ENCODE measurements at places on chromosomes 7 and 10.

DNA sequence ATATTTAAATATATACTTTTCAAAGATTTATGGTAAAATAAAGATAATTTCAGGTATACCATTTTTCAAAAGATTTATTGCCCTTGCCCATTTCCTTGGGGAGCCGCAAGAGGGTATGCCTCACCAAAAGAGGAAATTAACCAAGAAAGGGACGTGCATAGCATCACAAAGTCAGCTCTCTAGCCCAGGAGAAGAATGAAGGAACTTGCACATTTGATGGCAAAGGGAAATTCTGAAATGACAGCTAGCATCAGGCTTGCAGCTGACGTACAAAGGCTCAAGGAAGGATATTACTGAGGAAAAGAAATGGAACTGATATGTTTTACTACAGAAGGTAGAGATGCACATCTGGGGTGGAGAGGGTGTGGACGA, 93.6 kb upstream of the RSU1 start:
- DNase-seq, result no peak

- no peak for DNase-seq
Observed at GRCh38 chr7:103292122-103292521, 5.1 kb upstream of the PMPCB start.

DNA sequence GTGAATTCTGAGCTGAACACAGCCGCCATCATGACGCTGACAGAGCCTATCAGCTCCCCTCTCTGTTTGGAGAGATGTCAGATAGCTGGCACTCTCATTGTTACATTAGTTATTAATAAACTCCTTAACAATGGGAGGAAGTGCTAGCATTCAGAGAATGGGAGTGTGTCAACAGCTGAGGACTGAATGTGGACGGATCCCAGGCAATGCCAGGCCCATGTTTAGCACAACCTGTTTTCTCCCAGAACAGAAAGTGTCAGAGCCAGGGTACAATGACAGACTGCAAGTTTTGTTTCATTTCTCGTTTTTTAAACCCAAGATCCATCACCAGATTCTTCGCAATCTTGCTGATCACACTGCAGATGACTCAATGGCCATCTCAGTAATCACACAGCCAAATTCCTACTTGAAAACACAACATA, 99.6 kb downstream of the PRPF18 start:
- DNase-seq, result no peak

DNA sequence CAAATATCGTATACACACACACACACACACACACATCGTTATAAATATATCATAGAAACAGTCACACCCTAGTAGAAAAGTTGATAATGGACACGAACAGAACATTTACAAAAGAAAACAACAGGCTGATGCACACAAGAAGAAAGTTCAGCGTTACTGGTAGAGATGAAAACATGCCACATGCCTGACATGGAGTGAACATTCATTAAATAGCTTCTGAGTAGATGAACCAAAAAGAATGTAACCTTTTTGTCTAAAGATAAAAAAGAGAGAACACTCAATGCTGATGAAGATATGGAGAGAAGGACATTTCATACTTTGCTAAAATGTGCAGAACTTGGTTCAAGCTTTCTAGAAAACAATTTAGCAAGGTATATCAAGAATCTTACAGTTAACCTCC, 173.4 kb upstream of the KLF14 start:
- no peak for DNase-seq

DNA sequence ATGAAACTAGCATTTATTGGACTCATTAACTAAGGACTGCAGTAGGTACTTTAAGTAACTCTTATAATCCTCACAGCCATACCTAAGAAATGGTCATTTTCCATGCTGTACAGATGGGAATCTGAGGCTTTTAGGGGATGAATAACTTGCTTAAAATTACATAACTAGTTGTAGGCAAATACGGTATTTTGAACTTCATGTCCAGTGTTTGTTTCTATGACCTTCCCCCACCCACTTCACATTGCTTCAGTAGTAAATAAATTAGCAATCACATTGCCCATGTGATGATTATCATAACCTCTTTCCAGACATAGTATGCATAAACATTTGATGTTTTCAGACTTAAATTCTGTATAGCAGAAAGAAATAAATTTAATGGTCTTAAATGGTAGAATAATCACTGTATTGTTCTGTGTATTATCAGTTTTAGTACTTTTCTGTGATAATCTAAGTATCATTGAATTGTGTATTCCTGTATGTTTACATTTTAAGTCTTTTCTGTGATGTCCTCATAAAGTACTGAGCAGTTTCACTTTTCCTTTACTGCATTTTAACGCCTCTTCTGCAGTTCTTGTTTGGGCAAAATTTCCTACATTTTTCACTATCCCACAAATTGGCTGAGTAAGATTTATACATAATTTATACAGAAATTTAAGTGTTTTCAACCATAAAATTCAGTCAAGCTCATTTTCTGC, 48.3 kb downstream of the ANKIB1 start:
- DNase-seq, result no peak

DNA sequence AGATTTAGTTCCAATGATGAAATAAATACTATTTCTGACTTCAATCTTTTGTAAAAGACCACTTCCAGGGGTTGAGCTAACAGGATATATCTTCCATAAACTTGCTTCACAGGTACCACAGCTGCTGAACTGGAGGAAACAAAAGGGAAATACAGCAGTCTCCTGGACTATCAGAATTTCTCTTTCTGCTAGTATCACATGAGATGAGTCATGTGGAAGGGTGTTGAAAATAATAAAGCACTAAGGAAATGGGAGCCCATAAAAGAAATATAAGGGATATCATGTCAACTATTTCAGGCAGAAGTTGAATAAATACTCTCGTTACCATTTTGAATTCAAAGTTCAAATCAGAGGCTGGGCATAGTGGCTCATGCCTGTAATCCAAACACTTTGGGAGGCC, 250.3 kb upstream of the NFE2L3 start:
- DNase-seq, result no peak

DNA sequence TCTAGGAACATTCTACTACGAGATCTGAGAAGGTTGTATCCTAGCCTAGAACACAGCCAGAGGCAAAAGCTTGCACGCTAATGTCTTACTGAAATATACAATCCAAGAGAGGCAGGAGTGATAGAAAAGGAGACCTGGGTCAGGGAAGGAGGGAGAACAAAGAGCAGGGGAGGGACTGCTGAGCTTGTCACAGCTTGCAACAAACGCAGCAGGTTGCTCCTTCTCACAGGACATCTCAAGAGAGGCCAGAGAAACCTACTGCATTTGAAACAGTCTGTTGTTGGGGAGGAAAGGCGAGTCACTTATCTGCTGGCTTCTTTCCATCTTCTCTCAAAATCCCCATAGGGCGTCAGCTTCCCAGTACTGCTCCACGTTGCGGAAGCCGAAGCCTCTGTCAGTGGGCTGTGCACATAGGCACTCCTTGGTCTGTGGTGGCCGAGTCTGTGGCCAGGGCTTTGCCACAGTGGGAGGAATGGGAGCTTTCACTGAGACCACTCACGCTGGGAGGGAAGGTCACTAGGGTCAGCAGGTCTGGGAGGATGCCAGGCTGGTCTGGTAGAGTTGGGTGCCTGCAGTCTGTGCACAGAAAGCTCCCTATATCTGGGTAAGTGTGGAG, 25.8 kb upstream of the GPNMB start:
- no peak for DNase-seq

DNA sequence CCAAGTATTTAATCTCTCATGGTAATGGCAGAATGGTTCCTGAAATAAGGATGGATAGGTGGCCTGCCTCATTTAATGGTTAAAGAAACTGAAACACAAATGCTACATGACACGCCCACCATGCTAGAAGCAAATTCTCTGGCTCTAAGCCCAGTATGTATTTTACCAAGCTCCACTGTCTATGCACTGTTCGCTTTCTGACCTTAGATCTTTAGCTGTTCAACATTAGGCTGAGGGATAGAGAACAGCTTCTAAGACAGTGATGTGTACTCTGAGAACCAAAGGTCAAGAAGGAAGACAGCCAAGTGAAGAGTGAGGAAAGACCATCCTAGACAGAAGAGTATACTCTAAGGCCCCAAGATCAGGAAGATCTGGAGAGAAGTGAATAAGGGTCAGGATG, 26.6 kb downstream of the FAM3C start:
- DNase-seq, result no peak

- DNase-seq, result no peak
Observed at GRCh38 chr7:132343199-132343598, 233.1 kb downstream of the PLXNA4 start.

- no peak for DNase-seq
Observed at GRCh38 chr10:75660823-75661222, 229.4 kb downstream of the LRMDA start.

DNA sequence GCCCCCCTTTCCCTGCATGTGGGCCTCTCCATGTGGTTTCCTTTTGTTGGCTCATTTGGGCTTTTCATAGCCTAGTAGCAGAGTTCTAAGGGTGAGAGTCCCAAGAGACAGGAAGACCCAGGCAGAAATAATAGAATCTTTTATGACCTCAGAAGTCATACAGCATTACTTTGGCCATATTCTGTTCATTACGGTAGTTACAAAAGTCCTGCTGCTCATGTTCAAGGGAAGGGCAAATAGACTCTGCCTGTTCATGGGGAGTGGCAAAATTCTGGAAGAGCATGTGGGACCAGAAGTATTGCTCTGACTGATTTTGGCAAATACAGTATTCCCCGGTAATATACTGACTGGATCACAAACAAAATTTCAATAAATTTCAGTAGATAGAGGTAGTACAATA, 910.3 kb downstream of the LRMDA start:
- DNase-seq, result no peak

DNA sequence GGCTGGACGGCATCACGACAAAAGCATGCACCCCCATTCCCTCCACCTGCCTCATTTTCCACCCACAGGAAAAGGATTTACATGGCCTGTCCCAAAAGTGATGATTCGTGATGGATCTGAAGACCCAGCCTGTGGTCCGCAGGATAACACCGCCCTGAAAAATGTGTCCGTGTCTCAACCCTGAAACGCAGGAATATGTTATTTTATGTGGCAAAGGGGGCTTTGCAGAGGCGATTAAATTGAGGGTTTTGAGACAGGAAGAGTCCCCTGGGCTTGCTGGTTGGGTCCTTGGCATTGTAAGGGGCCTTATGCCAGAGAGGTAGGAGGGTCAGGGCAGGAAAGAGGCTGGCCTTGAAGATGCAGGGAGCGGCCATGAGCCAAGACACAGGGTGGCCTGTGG, 80.2 kb upstream of the PPP2R2D start:
- no peak for DNase-seq

- no peak for DNase-seq
Observed at GRCh38 chr7:106814887-106815286, 50.2 kb upstream of the PIK3CG start.

DNA sequence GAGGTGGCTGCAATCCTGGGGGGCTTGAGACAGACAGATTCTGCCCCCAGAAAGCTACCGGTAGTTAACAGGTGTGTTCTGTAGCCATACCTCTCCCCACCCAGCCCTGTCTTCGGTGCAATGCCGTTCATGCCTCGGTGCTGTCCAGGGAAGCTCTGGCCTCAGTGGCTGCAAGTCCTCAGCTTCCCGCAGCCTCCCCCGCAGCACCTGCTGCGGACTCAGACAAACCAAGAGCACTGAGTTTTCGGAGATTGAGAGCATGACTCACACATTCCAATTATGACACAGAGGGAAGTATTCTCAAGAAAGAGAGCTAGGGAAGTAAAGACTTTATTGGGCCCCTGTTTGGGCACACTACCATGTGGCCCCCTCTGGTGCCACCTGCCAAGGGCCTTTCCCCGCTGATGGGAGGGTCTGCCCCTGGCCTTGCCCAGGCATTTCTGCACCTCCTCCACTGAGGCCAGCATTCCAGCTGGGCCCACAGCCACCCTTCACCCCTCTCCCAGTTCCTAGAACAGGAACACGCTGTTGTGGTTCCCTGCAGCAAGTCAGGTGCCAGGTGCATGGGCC, 30.2 kb upstream of the EZH2 start:
- no peak for DNase-seq

DNA sequence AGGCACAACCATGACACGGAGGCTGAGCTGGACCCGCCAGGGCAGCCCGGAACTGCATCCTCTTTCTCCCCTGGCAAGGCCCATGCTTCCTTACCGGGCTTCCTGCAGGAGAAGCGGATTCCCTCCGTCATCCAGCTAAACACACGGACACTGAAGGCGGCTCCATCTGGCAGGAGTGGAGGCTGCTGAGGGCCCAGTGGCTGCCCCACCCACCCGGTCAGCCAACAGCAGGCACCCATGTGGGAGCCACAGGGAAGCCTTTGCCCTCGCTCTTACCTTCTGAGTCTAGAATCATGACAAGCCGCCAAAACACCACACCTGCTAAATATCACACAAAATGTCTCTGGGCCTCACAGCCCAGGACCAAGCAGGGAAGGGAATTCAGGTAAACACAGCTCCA, 321.6 kb upstream of the RNF32 start:
- DNase-seq, result no peak

GRCh38 chr10:82497439-82497838, 622.4 kb downstream of the NRG3 start:
- DNase-seq, result no peak

- DNase-seq, result peak; percentile 47
Observed at GRCh38 chr10:84665883-84666463, 337.6 kb downstream of the CCSER2 start.

GRCh38 chr7:132771301-132771730, 195.0 kb upstream of the PLXNA4 start:
- no peak for DNase-seq

DNA sequence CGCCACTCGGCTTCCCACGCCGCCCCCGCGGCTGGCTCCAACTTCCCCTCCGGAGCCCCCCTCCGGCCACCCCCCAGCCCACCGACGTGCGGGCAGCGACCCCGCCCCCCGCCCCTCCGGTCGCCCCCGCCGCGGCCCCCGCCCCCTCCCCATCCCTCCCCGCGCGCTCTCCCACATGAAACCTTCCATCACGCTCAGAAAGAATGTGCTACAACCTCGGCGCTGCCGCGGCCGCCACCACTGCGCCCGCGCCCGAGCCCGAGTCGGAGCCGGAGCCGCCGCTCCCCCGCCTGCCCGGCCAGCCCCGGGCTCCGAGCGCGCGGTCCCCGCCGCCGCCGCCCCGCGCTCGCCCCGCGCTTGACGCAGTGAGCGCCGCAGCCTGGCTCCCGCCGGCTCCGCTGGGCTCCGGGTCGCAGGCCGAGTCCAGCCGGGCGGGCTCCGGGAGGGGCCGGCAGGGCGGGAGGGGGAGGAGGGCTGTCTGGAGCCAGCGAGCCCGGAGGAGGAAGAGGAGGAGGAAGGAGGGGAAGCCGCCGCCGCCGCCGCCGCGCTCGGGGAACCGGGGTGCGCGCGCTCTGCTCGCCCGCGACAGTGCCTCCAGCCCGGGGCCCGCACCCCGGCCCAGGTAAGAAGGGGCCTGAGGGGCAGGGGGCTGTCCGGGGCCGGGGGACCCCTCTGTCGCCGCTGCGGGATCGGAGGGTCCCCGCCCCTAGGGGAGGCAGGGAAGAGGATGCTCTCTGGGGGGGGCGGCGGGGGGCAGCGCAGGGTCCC, 4.3 kb upstream of the ELFN1 start:
- no peak for DNase-seq

- no peak for DNase-seq
Observed at GRCh38 chr7:137402536-137403352, 59.2 kb upstream of the PTN start.

DNA sequence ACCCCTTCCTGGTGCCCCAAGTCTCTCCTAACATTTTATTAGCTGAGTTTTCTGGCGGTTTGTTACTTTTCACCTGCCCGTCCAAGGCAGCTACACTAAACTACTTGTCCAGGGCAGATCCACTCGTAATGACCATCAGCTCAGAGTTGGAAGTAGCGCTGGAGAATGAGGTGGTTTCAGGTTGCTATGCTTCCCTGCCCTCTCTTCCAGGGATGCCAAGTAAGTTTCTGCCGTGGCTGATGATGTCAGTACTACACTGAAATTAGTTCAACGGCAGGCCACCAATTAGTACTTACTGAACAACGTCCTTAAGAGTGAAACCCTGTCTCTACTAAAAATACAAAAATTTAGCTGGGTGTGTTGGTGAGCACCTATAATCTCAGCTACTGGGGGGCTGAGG, 55.2 kb downstream of the DIP2C start:
- no peak for DNase-seq
